ENCODE measurements at places on chromosomes 1 and 21.

GRCh38 chr1:15507278-15507677 is 16.7 kb downstream of the CASP9 start:
- no peak for DNase-seq

DNA sequence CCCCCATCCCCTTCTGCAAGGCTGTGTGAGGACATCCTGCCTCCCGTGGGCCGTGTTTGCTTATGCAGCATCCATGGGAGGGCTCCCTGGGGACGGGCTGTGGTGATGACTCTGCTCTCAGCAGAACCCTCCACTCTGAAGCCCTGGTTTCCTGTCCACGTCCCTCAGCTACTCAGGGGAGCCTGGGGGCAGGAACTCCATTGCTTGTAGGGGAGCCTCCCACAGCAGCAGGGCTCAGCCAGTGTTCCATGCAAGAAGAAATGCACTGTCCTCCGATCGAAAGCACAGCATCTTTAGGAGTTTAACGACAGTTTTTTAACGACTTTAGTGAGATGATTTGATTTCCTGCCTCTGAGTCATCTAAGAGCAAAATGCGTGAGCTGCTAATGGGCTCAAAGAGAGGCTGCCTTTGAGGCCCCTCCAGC is 8.3 kb upstream of the KCNAB2 start:
- no peak for DNase-seq

DNA sequence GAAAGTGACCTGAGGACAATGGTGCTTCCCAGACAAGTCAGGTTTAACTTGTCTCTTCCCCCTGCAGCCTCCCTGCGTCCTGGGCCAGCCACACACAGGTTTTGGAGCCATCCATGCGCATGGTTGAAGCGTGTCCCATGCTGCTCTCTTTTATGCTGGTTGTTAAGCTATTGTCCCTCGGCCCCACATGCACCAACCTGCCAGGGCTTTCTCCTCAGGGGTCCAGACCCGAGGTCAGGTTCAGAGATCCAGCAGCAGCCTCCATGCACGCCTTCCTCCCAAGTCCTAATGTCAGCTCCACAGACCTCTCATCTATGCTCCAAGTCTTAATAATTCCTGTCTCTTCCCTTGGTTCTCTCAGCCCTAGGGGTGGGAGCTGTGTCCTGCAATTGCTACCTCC is 1.6 kb downstream of the ABCA4 start:
- no peak for DNase-seq

- DNase-seq: no peak
These were observed at the start of gene MNDA for GRCh38 chr1:158830904-158831507. Gene MNDA, plus strand, starts transcription at chr1:158831351. Its CDS starts 10,803 bp downstream, at chr1:158842154.

GRCh38 chr1:178928976-178929375 is 58.1 kb upstream of the ANGPTL1 start:
- DNase-seq: no peak

- no peak for DNase-seq
These were observed 192.6 kb upstream of the FGGY start for GRCh38 chr1:59104191-59104760.

- no peak for DNase-seq
These were observed 16.6 kb downstream of the HIVEP3 start for GRCh38 chr1:41902159-41902577.

- no peak for DNase-seq
These were observed 159.6 kb upstream of the COA6 start for GRCh38 chr1:234213658-234214128.

GRCh38 chr1:226097866-226098625 is 35.5 kb downstream of the H3-3A start:
- no peak for DNase-seq

DNA sequence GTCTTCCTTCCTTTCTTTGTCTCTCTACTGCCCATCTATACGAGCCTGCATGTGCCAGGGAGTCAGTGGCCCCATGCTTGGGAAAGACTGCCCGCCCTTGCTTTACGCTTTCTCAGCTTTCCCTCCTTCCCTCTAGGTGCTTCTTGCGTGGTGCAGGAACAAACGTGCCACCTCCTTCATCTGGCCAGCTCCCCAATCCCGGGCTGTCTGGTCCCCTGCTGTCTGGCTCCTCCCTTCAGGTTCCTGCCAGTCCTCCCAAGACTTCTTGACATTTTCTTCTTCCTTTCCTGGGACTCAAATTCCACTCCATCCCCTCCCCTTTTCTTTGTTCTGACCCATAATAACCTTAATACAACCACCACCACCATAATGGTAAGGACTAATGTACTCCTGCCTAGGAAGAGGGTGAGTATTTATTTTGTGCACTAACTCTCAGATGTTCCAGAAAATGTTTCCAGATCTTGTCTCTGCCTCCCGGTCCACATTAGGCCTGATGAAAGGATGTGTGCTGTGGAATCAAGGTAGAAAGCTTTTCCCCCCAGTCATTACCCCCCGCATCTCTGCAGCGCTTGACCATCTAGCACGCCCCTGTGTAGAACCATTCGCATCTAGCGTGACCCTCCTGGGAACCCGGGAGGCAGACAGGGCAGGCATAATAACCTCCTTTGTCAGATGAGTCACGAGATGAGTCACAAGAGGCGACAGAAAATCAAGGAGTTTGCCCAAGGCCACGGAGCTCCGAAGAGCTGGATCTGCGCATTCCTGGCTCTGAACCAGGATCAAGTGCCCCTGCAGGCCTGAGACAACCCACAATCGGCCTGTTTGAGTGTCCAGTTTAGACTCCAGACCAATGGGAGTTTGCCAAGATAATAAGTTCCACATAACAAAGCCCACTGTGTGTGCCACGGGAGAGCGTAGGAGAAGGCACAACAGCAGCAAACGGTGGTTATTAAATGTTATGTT is 60.1 kb upstream of the NEK2 start:
- no peak for DNase-seq

DNA sequence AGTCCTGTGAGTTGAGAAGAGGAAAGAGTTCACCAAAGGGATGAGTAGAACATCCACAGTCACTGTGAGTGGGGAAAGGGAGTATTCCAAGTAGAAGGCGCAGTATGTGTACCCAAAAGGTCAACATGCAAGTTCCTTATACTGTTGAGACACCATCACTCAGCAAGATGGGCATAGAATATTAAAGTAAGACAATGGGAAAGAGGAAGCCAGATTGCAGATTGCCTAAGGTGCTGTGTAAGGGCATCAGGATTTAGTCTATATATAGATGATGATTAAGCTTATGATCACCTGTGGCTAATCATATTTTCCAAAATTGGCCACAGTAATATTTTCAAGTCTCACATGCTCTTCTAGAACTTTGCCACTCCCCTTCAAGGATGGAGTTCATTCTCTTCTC is 120.1 kb upstream of the CAMK1G start:
- DNase-seq: no peak

DNA sequence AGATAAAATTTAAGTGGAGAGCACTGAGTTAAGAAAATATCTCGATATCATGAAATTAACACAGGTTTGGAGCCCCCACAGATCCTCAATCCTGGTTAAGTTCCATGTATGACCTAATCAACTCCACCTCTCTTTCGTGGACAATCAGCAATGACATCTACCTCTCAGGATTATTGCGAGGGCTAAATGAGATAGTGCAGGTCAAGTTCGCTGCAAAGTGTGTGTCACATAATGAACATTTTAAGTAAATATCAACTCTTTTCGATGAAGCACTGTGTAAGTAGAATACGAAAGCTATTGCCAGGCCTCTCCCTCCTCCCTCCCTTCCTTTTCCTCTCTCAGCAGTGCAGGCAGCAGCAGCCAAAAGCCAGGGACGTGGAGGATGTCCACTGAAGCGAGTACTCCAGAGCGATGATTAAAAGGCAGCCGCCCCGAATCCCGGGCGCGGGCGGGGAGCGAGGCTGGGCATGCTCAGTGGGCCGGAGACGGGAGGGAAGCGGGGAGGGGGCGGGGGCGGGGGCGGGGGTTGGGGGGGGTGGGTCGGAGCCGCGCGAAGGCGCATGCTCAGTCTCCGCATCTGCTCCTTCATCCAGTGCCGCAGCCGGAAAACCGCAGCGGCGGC is at the start of gene CAMSAP2:
Gene CAMSAP2 (plus strand): TSS at position 567 of the 622 bp plus-strand sequence. CDS start 935 bp downstream, outside the sequence.
- peak; percentile 15 for DNase-seq
